Suprapubic skin (tissue), 4 donors: ENCODE measurements at places on chromosomes 4 and X.
A peak's percentile ranks its signal among the peaks of the same experiment; 100 is the strongest.

- DNase-seq = no peak
Measured at GRCh38 chrX:34563804-34564203, 93.3 kb downstream of the TMEM47 start.

GRCh38 chrX:154505734-154506133 lies 10.3 kb downstream of the FAM3A start:
- DNase-seq = no peak

DNA sequence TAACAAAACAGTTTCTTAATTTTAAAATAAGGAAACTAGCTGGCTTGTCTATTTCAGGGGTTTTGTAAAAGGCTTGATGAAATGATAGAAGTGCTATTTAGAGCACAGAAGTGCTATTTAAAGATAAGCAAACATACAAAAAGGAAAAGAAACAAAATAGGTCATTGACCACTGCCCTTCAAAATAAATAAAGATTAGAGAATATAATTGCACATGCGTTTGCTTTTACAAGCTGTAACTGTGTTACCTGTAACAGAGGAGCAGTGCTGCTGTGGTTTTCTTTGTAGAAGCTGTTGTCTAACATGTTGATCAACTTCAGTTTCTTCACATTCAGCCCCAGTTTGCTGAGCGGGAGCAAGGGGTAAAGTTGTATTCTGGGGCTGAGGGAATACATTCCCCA lies 63.5 kb downstream of the WNK3 start:
- no peak for DNase-seq

DNA sequence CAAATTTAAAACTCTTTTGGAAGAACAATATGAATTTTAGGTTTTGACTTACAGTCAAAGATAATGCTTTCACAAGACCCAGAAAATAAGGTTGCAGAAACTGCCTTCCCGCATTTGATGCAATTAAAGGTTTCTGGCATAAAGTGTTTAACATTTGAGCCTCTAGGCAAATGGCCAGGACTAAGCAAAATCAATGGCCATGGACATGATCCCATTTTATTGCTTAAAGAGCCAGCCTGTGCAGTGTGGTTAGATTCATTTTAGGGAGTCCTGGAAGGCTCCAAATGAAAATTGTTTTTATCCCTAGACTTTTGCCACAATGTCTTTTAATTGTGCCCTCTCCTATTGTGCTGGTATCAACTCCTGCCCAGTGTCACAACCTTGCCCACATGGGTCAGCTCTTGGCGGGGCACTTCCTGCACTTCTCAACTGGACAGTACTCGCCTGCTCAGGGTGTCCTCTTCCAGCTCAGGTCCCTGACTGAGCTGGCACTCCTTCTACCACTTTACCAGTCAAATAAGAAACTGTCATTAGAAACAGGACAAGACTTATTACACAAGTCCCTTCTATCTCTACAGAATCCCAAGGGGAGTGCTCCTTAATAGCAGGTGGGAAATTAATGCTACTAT lies 208.4 kb upstream of the NPY2R start:
- no peak for DNase-seq

DNA sequence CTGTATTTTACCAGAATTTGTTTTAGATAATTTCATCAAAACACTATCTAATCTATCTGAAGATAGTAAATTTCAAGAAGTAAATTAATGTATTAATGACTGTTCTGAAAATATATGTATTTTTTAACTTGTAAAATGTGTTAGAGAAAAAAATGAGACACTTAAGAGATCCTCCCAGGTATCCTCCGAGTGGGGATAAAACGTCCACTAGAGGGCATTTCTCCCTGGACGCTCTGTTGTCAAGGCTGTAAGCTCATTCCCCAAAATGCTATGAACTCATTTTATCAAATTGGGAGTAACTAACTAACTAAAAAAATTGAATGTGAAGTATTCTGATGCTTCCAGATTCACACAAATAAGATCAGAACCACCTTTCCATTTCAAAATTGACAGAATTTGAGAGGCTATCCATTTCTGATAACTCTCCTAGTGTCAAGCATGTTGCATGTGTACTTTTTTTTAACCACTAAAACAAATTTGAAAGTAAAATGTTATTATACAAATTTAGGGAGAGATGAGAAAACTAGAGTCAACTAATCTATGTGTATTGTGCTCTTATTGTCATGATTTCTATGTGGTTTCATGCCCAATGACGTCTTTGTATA lies 337.3 kb upstream of the HS3ST1 start:
- DNase-seq = no peak

- DNase-seq = peak; percentile 92
Measured at GRCh38 chr4:85474818-85475630, at the start of gene ARHGAP24. ARHGAP24 (plus strand) TSS chr4:85475150.

DNA sequence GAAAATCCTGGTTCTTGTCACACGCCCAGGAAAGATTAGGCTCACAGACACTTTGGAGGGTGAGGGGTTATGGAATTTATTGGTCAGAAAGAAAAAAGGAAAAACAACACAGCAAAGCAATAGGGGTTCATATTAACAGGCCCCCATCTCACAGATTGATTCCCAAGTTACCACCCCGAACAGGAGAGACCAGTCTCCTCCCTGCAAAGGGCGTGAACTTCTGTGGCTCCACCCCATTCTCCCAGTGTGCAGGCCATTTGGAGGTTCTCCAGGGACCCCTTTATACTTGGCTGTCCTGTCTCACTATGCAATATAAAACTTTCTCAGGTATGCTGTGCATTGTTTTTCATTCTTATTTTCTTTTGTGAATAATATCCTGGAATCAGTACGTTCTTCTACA lies 7.4 kb downstream of the FGF2 start:
- DNase-seq = no peak

- no peak for DNase-seq
Measured at GRCh38 chr4:109032671-109033070, 269.8 kb downstream of the COL25A1 start.

- no peak for DNase-seq
Measured at GRCh38 chr4:82500435-82501153, 61.2 kb downstream of the TMEM150C start.

- DNase-seq = no peak
Measured at GRCh38 chrX:108464604-108465003, 25.0 kb downstream of the COL4A5 start.

GRCh38 chr4:26566133-26566532 lies 17.8 kb upstream of the TBC1D19 start:
- no peak for DNase-seq

DNA sequence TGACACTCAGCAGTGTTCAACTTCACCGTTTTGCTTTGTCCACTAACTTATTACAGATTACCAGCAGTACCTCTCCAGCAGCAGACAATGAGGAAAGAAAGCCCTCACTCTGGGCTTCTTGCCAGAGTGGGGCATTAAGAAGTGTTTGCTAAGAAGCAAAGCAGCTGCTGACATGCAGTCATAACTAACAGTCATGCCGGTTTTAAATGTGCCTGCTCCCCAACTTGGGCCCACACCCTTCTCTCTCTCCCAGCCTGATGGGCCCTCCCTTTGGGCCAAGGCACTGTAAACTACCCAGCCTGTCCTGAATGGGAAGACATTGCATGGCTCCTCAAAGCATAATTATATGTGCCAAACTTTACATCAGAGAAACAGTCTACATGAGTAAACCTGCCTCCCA lies 54.6 kb upstream of the HHIP start:
- DNase-seq = no peak

GRCh38 chr4:169215656-169216055 lies 55.1 kb downstream of the SH3RF1 start:
- no peak for DNase-seq

- DNase-seq = no peak
Measured at GRCh38 chr4:7238300-7238960, 46.1 kb downstream of the SORCS2 start.
